ENCODE measurements at places on chromosomes 3 and 15.

- no peak for DNase-seq
Observed at GRCh38 chr15:79896131-79896633, 632 bp downstream of the MTHFS start.

GRCh38 chr3:147618691-147619090 lies 209.5 kb downstream of the ZIC1 start:
- no peak for DNase-seq

- DNase-seq = no peak
Observed at GRCh38 chr3:17032407-17033034, 147.8 kb downstream of the PLCL2 start.

- DNase-seq = no peak
Observed at GRCh38 chr3:134833453-134834163, 38.5 kb downstream of the EPHB1 start.

DNA sequence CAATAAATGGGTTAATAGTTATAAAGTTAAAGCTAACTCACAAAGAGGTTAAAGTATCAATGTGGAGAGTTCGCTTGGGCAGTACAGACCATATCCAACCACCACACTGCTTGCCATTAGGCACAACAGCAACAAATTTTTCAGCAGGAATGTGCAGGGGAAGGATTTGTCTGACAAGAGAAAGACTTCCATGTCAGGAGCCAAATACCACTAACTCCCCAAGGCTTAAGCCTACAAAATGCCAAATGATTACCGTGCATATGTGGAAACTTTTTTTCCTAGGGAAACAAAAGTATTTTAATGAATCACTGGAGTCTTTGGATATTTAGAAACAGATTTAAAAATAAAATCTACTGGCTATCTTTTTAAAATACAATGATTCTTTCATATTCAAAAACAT lies 8.1 kb downstream of the VGLL3 start:
- DNase-seq = no peak

- DNase-seq = no peak
Observed at GRCh38 chr3:96576935-96577334, 237.5 kb upstream of the EPHA6 start.

- DNase-seq = no peak
Observed at GRCh38 chr3:108899530-108899929, 54.1 kb downstream of the GUCA1C start.

- no peak for DNase-seq
Observed at GRCh38 chr15:48617619-48618018, 27.9 kb downstream of the FBN1 start.

- DNase-seq = no peak
Observed at GRCh38 chr15:85072917-85073316, 91.3 kb downstream of the PDE8A start.

DNA sequence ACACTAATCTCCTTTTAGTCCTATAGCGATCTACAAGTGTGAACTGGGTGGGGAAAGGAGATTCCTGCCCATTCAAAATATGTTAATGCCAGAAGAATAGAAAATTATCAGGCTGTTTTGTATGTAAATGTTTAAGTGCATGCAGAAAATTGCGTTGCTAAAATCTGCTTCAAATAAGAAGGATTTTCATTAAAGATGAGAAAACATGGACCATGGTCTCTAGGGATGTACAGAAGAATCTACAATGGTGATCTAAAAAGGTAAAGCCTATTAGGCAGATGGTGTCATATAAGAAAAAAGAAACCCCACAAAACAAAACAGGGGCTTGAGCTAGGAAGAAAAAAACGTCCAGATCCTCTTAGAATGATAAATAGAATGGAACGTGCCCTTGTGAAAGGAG lies 287.5 kb upstream of the ROBO1 start:
- no peak for DNase-seq

DNA sequence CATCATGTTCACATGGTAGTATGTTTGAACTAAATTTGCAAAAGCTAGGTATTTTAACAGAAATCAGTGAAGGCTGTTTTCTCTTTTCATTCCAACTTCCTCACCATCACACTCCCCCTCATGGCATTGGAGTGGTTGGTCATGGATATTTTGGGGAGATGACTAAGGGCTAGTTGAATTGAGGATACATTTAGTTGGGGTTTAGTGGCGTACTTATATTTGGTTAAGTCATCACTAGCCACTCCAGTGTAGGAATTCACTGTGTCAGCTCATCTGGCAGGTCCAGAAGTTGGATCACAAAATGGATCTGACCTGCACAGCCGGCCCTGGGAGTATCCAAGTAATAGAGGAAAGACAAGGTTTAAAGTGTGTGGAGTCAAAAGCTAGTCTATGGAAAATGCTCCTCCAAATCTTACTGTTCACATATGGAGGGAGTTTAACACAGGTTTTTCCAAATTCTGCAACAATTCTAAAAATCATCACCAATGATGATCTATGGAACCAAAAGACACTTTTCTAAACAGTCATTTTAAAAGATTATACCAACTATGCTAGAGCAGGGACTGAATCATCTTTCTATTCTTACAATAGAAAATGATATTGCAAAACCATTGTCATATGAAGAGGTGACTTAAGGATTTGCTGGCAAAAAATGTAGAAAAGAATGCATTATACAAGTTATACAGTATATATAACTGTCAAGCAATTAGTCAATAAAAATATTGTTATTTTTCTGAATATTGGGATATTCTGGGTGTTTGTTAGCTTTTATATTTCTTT lies 247.8 kb upstream of the PEX5L start:
- no peak for DNase-seq

DNA sequence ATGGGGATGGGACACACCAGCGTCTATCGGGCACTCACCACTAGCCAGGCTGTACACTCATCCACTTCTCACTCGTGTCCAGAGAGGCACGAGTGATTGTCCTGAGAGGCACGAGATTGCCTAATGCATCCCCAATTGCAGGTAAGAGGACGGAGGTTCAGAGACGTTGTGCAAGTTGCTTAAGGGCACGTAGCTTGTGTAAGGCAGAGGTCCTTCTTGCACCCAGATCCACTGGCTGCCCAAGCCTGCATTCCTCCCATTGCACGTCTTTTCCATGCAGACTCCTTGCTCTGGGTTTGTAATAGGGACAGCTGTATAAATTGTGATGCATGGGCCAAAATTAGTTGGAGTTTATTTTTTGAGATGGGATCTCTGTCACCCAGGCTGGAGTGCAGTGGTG lies 264.3 kb downstream of the PLCL2 start:
- DNase-seq = no peak

- no peak for DNase-seq
Observed at GRCh38 chr3:96012939-96013338, 801.5 kb upstream of the EPHA6 start.

- DNase-seq = no peak
Observed at GRCh38 chr3:73542136-73542535, 82.6 kb downstream of the PDZRN3 start.

DNA sequence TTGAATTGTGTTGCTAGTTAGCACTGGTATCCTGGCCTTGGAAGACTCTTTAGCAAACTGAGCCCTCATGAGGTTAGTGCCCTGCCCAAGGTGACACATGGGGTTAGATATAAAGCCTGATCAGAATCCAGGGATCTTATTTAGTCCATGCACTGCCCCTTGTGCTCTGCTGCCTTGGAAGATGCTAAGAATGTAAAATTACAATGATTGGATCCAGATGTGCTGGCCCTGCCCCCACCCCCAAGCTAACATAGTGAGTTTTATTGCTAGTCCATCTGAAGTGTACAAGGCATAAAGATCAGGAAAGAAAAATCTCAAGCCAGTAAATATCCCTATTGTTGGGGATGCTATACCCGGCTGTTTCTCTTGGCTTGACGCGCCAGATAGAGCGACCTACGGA lies 248.1 kb upstream of the C2CD4B start:
- no peak for DNase-seq

- DNase-seq = no peak
Observed at GRCh38 chr3:194162070-194162678, 26.2 kb downstream of the HES1 start.

DNA sequence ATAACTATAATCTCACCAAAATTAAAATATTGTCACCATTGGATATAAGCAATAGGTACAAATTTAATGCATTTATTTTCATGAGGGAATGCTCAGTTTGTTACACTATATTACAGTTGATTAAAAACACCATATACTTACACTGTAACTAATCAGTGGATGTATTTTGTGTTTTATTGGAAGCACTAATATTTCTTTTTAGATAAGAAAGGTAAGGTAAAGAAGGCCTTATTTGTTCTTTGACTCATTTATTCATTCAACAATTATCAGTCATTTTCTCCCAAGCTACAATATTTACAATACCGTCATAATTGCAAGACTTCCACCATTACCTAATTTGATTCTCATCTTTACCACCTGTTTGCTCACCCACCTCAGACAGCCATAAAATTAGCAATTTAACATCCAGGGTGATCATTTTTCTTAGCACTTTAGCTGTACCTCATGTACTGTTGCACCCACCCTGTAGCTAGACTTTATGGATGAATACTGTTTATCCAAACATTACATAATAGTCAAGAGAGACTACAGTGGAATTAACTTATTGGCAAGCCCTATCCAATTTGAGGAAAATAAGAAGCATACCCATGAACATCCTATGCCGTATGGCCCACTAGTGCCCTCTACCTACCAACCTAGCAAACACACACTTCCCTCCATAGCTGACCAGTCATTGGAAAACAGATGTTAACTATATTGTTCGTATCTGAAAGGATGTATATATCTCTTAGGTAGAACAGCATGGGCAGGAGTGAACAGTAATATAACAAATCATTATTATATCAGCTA lies 229.6 kb downstream of the BBX start:
- DNase-seq = no peak

GRCh38 chr3:5227812-5228211 lies 40.3 kb downstream of the EDEM1 start:
- DNase-seq = no peak
